CD8-positive, alpha-beta memory T cell (primary cell): ENCODE measurements at places on chromosomes 11 and 22.
A peak's percentile ranks its signal among the peaks of the same experiment; 100 is the strongest.

- DNase-seq = no peak
Measured at GRCh38 chr22:26901198-26901816, 243.9 kb downstream of the MIAT start.

DNA sequence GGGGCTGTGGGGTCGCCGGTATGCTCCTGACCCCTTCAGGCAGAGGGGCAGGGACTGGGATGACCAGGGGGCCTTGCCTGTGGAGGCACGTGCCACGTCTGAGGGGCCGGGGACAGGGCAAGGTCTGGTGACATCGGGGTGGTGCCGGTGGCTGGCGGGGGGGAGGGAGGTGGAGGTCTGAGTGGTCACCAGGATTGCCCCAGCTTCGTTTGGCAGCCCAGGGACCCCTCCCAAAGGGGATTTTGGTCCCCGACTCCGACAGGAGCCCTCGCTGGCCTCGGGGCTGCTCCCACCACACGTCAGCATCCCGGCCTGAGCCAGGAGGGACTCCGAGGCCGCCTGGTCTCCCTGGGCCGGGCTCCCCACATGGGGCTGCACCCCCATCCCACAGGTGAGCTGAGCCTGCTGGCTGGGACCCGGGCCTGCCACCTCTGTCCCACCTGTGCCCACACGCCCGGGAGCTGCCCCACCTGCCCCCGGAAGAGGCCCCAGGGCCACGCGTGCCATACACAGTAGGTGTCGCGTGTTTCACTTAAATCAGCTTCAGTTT lies 1.1 kb upstream of the MUC6 start:
- no peak for DNase-seq

- peak; percentile 48 for DNase-seq
Measured at GRCh38 chr11:118202599-118203422, 22.0 kb downstream of the JAML start.

- DNase-seq = no peak
Measured at GRCh38 chr11:109547356-109548027, 125.5 kb downstream of the C11orf87 start.

DNA sequence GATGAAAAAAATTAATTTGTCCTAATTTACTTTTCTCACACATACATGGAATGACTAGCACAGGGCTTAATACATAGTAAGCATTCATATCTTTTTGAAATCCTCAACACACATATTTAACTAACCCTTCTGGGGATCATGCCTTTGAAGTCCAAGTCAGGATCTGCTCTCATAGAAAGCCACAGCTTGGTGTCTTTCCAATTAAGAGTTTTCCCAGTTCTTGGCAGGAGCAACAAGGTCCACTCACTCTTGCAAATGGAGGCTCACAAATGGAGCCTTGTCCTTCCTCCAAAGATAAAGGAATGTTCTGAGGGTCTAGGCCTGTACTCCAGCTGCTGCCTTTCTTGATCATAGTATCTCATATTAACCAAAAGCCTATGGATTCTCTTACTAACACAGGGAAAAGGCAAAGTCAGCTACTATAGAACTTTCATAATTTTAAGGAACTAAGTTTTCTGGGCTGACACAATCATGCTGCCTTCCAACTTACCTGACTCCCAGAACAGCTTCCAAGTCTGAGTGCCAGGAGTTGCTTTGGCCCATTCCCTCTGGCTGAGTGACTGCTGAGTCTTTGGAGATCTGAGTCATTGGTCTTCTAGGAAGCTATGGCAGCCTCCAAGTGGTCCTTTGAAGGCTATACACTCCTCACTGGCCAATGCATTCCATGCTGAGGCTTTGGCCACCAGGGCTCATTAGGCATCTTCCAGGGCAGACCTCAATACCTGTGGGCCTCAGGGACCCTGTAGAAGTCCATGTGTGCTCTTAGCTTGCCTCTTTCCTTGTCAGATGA lies 25.8 kb upstream of the NUCB2 start:
- DNase-seq = no peak
